ENCODE measurements at places on chromosomes 2 and 18.

DNA sequence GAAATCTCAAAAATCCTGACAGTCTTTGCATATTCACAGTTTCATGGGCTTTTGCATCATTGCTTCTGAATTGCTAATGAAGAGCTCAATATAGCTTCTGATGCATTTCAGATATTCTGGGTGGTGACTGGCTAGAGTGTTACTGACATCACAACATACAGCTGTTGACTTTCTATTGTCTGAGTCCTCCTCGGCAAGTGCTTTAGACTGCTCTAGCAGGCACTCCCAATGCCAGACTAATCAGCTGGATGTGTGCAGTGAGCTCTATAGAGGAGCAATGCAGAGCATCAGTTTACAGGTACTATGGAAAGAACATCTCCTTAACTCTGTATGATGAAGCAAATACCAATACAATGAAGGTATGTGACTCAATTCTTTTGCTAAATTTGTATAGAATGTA is 54.9 kb downstream of the R3HDM1 start:
- no peak for DNase-seq

DNA sequence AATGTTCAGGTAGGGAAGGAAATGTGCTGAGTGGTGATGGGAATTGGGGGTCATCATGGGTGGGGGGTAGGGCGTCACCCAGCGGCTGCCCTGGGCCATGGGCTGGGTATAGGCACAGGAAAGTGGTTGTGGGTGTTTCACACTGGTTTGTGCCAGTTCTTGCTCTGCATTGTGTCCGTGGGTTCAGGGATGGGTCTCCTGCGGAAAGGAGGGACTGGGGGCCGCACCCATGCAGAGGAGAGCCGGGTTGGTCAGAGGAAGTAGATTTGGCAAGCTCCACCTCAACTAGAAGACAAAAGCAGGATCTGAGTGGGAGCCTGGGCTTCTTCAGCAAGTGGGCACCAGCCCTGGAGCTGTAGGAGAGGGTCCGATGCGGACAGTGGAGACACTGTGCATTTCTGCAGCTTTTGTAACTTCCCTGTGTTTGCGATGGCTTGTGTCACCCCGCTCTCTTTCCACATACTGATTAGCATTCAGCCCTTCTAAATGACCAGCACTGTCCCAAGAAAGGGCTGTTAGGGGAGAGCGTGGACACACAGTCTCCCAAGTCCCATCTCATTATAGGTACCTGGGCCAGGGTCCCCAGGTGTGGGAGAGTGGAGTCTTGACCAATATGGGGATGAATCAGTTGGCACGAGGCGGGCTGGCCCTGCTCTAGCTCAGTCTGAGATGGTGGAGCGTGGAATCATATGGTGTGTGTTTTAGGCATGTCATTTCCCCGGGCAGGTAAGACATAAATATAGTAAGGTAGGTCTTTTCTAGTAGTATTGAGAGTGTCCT is 67.2 kb downstream of the LRRFIP1 start:
- no peak for DNase-seq

- no peak for DNase-seq
These were observed 782.6 kb upstream of the FSHR start for GRCh38 chr2:49936965-49937364.

DNA sequence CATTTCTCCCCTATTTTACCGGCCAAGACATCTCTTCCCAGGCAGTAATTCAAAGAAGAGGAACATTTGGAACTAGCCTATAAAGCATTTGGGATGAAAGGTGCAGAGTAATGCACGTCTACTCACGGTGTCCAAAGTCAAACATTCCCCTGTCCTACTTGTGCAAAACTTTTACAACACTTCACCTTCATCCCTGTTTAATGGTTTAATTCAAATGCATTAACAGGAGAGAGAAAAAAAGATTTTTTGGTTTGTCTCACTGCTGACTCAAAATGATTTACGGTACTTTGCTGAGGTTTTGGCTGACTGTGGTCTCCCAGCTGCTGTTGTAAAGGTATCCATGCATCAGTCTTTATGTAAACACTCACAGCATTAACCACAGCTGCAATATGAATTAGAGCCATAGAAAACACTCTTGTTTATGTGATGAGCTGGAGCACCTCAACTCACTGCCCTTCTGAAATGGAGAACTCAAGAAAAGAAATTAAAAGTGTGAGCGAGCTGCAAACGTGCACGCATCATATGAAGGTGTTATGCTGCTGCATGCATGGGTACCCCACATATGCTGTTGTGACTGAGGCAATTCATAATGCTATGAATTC is 220.5 kb downstream of the PIEZO2 start:
- peak; percentile 90 for DNase-seq

DNA sequence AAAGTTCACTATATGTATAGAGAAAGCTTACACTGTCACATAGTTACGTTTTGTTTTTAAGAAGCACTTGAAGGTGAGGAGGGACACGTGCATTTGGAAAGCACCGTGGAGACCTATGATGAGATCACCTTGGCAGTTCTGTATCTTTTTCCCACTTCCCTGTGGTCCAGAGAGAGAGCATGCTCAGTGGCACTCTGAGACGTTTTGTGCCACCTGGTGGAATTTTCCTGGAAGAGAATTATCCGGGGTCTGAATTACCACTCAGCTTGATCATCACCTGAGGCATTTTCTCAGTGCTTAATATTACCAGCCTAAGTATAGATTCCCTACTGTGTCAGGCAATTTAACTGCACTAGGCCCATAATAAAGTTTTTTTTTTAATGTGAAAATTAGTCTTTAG is 469.4 kb upstream of the SMIM21 start:
- peak; percentile 6 for DNase-seq

DNA sequence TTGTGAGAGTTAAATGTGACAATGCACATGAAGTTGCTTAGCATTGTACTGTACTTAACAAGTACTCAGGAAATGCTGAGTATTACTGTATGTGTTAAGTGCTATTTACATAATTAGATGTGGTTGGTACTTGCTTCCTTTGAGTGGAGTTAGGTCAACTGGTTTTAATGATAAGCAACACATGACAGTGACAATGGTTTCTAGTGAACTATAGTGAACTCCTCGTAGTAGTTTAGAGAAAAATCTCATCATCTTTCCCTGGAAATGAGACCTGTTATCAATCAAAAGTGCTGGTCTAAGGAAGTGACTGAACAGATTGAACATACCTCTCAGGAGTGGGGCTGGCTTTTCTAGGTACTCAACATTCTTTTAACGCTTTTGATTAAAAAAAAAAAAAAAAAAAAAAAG is 29.2 kb upstream of the ZDBF2 start:
- DNase-seq: no peak

GRCh38 chr18:9971313-9971920 is 57.6 kb downstream of the VAPA start:
- DNase-seq: peak; percentile 78

DNA sequence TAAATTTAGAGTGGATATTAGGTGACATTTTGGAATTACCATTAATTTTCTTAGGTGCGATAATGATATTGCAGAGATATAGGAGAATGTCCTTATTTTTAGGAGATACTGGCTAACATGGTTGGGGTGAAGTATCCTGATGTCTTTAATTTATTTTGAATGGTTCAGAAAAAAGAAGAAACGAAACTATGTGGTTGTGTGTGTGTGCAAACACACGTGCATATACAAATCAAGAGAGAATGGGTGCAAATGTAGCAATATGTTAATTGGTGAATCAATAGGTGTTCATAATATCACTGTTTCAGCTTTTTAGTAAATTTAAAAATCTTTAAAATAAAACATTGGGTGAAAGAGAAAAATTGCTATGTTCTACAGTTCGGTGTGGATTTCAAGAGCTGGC is 140.9 kb downstream of the DIS3L2 start:
- no peak for DNase-seq

- DNase-seq: no peak
These were observed 119.6 kb upstream of the ITGA6 start for GRCh38 chr2:172307800-172308199.

- no peak for DNase-seq
These were observed 586.5 kb downstream of the EPHA4 start for GRCh38 chr2:220985561-220985960.

DNA sequence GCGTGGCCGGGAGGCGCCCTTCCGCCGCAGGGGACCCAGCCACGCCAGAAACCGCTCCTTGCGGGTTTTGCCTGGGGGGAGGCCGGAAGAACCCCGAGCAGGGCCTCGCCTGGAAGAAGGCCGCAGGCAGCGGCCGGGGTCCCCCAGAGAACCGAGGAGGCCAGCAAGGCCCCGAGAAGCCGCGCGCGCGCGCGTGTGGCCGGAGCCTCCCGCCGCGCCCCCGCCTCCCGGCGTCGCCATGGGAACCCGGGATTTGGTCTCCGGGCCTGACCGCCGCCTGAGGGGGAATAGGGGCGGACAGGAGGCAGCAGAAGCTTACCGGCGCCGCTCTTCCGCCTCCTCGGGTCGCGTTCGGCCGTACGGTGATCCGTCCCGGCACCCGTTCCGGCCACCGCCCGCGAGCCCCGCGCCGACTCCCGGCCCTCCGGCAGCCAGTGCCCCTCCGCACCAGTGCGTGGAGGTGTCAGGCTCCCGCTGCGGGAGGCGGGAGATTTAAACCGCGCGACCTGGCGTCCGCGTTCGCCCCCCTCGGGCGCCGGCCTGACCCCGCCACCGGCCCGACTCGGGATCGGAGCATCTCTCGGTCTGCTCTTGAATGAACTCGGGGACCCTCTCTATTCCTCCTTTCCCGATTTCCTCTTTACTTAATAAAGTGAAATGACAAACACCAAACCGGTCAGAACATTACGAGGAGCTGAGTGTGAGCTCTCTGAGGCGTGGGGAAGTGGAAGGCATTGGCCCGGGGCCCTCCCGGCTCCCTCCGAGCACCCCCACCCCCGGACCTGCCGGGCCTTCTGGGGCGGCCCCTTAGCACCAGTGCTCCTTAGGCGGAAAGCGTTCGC is at the start of gene ICA1L:
Gene ICA1L, minus strand, starts transcription at position 467 of the 842 bp plus-strand sequence. CDS start 42,757 bp downstream, outside the sequence.
- DNase-seq: peak; percentile 61

- peak; percentile 40 for DNase-seq
These were observed 166.3 kb downstream of the NRP2 start for GRCh38 chr2:205848601-205849000.

DNA sequence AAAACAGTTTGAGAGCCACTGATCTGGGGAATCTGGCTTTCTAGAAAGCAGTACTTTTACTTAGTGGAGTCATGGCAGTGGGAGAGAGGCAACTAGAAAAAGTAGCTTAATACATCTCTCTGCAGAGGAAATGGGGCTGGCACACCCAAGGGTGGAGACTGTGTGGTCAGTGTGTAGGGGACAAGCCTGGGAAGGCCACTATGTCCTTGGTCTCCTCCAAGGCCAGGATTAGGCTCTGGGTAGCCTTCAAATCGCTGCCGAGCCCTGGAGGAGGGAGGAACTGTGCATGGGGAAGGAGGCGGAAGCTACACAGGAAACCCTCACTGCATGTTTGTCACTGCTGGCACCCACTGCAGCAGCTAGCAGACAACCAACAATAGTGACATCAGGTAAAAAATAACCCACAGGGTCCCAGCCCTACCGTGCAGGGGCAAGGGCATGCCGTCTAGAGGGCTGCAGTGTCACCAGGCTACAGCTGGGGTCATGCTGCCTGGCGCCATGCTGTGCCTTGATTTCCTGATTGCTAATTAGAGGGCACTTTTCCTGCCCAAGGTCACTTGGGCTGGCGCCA is 34.8 kb downstream of the LBH start:
- DNase-seq: no peak

DNA sequence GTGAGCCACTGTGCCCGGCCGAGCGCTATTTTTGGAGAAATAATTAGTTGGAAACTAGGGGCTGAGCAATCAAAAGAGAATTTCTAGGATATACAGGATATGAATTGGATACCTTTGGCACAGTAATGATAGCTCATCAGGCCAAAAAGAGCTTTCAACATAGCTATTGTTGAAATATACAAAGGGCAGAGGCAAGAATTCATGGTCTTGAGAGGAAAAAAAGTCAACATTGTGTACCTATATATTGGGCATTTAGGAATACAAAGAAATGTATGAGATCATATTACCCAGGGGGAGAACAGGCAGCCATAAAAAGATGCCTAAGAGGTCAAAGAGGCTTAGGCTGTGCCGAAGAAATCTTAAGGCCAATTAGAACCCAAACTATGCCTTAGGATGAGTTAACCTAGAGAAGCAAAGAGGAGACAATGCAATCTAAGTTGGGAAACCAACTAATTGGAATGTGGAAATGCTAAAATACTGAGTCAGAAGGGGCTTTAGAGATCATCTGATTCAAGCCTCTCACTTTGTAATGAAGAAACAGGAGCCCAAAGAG is 99.0 kb downstream of the RBBP8 start:
- DNase-seq: peak; percentile 93

- DNase-seq: no peak
These were observed 217.7 kb downstream of the TWIST2 start for GRCh38 chr2:239065537-239065936.

DNA sequence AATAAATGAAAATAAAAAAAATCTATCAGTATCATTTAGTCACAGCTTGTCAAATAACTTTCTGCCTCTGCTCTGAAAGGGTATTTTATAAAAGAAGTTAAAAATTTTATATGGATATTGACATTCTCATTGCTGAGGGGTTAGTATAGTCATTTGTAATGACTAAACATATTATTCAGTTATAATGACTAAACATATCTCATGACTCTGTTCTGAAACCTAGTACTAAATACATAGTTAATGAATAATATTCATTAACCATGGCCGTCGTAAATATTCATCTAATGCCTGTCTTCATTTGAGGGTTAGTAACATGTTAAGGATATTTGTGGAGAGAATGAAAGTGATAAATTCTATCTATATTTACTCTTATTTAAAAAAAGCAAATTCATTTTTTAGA is 69.1 kb upstream of the MAP4K3 start:
- no peak for DNase-seq

DNA sequence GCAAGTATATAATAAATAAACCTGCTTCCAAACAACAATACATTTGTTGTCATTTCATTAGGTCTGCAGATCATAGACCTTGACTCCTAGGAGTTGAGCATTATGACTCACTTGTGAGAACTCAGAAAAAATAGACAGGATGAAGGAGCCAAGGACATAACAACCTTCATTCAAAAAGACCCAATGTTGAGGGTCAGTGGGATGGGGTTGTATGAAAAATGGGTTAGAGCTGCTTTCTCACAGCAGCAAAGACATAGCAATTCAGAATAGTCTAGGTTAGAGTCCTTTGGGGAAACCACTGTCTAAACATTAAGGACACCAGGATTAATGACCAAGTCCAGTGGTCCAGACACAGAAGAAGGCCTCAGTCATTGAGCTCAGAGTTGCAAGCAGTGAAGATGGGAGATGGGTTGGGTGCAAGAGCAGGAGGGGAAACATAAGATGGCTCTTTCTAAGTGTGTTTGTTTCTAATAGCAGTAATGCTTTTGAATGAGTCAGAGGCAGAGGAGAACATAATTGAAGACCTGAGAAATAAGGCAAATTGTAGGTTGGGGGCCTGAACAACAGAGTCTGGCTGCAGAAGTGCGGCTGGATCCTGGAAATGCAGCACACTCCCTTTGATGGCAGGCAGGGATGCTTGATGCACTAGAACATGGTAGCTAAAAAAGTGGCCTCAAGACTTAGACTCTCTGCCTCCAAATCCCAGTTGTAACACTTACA is 3.7 kb upstream of the SERPINB10 start:
- DNase-seq: no peak

- no peak for DNase-seq
These were observed 22.1 kb upstream of the CRIM1 start for GRCh38 chr2:36333350-36334012.

DNA sequence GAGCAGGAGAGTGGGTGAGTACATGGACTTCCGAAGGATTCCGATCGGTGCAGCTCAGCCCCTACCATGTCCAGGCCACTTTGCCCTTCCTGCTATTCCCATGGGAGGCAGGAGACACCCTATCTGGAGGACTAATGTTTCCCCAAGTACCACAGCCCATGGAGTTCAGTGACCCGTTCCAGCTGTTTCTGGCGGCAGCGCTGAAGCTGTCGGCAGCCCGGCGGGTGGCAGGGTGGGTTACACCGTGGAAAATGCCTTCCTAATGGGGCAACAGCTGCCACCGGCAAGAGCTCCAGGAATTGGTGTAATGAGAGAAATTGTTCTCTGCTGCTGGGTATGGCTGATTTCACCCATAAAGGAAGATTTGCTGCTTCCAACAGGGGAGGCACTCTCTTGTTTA is 98.3 kb downstream of the MYCN start:
- DNase-seq: no peak

Measured in fibroblast of skin of right quadriceps (primary cell).